Daoy (cell line): ENCODE measurements at places on chromosomes 5 and 9.

DNA sequence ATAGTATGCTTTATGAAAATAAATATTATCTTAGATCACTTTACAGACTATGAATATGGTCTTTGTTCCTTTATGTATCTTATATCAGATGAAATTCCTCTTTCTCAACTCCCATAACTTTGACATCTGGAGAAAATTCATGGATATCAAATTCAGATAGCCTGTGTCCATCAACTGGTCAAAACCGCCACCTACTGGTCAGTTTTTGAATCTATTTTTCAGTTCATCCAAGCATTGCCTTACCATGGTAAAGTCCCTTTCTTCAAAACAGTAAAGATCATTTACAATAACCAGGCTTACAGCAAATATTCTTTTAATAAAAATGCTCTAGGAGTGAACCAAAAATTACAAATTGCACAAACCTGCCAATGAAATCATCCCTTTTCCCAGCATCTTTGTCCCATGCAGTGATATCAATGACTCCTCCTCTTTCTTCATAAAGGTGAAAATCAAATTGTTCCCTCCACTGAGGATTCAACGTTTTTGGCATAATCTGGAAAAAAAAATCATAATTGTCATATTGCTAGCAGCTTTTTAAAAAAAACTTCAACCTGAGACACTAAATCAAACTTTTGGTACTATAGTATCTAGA, 290.5 kb downstream of the SLF1 start:
- DNase-seq, result peak; percentile 27

DNA sequence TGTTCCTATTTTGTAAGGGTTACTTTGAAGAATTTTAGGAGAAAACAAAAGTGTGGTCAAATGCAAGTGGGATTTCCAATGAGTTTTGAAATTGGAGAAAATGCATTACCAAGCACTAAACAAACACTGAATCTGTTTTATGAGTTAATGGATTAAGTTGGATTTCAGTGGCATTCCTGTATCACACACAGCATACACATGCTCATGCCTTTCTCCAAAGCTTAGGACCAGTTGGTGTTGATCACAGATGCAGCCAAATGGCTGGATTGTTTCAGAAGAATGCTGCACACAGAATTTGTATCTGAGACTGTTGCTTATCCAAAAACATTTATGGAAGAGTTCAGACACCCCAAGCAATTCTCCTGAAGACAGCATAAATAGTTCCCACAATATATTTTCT, 611.1 kb downstream of the ACTL7B start:
- no peak for DNase-seq

DNA sequence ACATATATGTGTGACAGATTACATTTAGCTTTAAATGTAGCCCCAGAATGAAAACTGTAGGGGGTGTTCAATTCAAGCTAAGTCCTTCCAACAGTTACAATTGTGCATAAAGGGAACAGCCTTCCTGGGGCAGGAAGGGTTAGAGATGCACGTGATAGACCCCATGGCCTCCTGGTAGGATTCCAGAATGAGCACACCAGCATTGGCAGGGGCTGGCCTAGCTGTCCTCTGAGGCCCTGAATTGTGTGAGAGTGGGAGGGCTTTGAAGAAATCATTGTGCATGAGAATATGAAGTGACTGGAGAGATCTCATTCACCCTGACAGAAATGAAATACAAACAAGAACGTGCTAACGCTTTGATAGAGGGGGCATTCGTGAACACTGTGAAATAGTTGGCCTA, 663.8 kb upstream of the KLF4 start:
- no peak for DNase-seq

GRCh38 chr5:32852535-32852934, 141.4 kb downstream of the NPR3 start:
- DNase-seq, result peak; percentile 29

- DNase-seq, result peak; percentile 9
These were observed 291.8 kb downstream of the KIAA0825 start for GRCh38 chr5:94326586-94326985.
